CD4-positive, alpha-beta memory T cell (primary cell): ENCODE measurements at places on chromosomes 7 and 10.
A peak's percentile ranks its signal among the peaks of the same experiment; 100 is the strongest.

- DNase-seq, result no peak
Observed at GRCh38 chr10:85784792-85785191, 581.8 kb downstream of the GRID1 start.

- no peak for DNase-seq
Observed at GRCh38 chr7:9718071-9718661, 1255.5 kb upstream of the PHF14 start.

DNA sequence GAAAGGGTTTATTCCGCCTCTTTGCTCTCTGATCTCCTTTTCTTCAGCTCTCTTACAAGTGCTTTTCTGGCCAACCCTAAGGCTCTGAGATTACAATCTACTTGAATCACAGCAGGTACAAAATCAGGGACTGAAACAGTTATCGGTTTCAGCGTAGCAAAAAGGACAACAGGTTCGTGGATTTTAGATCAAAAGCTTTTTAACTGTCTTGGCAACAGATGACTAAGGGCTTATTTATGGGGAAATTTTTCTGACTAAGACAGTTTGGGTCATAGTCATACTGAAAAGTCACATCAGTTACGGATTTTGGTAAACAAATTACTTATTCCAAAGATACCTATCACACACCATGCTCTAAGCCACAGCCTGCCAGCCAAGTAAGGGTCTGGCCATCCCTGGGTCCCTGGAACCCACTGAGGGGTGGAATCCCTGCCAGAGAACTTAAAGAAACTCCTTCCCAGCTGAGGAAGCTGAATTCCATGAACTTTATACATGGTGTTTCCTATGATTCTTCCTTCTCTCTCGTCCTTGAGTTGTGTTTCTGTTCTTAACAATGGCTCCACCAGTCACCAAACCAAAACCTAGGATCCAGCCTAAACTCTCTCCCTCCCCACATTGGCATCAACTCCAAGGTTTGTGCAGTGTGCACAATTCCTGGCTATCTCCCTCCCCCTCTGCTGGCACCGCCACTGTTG is 169.3 kb downstream of the FAM107B start:
- peak; percentile 51 for DNase-seq

GRCh38 chr10:22625516-22626290 is 88.7 kb downstream of the PIP4K2A start:
- no peak for DNase-seq

DNA sequence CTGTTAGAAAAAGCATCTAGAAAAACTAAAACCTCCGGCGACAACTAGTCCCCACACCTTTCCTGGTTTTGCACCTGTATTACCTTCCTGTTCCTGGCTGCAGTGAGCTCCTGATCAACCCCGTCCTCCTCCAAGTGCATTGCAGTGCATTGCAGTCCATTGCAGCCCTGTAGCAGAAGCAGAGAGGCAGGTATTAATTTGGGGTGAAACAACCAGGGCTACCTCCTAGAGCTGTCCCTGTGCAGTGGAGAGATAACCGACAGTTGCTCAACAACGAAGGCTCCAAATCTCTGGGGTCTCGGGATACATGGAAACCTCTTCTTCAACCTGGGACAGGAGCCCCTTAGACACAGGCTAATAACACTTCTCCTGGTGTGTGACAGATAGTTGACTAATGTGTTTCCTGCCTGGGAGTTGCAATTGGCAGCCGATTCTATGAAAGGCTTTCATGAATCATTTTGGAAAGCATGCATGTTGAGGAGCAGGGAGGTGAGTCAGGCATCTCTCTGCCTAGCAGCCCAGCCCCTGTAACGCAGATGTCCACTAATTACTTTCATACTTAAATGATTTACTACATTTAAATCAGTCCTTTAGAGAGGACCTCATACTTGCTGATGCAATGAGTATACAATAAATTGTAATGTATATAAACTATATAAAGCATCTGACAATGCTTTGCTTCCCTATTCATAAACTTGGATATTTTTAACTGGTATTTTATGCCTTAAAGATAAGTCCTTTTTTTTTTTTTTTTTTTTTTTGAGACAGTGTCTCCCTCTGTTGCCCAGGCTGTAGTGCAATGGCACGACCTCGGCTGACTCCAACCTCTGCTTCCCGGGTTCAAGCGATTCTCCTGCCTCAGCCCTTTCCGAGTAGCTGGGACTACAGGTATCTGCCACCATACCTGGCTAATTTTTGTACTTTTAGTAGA is 59.0 kb downstream of the PRR15 start:
- DNase-seq, result no peak

GRCh38 chr7:22108151-22108845 is 162.6 kb upstream of the CDCA7L start:
- no peak for DNase-seq

DNA sequence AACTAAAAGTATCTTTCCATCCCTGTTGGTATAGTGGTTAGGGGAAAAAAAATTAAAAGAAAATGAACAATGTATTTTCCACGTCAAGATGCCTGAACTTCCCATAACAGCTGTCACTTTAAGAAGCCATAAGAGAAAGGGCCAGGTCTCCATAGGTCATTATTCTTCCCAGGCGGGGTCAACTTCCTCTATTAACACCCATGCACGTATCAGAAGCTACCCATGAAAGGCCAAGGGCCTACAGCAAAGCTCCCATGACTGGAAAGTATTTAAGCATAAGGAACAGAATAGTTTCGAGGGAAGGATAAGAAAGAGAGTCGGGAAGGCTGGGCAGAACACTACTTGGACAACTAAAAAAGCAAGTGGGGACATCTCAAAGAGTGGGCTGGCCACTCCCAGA is 40.1 kb downstream of the RBM28 start:
- DNase-seq, result no peak

DNA sequence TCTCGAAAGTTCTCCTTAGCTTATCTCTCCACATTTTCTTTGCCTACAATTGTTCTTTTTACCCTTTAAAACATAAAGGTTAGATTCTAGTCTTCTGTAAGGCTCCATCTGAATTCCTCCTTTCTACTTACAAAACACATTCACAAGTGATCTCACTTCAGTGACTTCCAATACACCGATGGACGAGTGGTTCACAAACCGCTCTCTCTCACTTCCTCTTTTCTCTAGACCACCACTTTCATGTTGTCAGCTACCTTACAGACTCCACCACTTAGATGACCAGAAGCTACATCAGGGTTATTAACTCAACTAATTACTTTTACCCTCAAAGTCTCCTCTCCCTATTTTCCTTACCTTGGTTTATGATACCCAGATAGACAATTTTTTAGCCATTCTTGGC is 11.8 kb downstream of the MET start:
- DNase-seq, result no peak

DNA sequence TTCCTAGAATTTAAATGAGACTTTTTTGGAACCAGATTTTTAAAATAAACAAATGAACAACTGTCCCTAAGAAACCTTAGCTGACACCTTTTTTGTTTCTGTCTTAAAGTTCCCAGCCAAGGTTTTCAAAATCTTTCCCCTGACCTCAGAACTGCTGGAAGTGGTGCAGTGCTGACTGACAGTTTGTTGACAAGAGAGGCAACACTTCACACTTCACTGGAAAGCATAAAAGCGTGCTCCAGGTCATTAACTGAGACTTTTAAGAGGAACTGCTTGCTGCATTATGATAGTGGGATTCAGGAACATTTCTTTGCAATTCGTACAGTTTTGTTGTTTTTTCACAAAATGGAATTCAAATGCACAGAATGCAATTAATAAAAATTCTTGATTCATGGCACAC is 36.2 kb downstream of the SYPL1 start:
- DNase-seq, result no peak

DNA sequence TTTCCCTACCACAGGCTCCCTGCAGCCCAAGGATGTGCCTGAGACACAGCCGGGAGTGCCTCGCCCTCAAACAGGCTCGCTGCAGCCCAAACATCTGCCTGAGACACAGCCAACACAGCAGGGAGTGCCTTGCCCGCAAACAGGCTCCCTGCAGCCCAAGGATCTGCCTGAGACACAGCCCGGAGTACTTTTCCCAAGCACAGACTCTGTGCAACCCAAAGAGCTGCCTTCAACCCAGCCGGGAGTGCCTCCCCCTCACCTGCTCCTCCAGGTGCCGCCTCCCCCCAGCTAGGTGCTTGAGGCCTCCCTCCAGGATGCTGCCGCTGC is 42.9 kb downstream of the ANTXRL start:
- DNase-seq, result peak; percentile 19

- DNase-seq, result no peak
Observed at GRCh38 chr10:17422931-17423330, 31.5 kb downstream of the ST8SIA6 start.

DNA sequence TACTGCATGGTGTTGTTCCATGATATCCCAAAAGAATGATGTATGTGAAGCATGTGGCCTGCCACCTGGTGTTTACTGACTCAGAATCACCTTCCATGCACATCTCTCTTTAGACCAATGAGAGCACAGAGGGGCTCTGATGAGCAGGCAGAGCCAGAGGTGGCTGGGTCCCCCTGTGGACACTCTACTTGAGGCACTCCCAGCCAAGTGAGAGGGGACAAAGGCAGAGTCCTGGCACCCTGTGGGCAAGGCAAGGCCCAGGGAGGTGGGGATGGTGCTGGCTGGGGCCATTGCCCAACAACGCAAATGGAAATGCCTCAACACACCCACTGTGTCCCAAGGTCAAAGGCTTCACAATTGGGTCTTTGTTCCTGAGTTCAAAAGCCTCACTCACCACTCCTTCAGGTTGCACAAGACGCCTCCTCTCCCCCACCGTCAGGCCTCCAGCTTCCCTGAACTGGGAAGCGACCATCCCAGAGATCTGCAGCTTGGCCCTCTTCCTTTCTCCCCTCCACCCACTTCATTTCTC is 164.6 kb downstream of the NEURL1 start:
- DNase-seq, result no peak

DNA sequence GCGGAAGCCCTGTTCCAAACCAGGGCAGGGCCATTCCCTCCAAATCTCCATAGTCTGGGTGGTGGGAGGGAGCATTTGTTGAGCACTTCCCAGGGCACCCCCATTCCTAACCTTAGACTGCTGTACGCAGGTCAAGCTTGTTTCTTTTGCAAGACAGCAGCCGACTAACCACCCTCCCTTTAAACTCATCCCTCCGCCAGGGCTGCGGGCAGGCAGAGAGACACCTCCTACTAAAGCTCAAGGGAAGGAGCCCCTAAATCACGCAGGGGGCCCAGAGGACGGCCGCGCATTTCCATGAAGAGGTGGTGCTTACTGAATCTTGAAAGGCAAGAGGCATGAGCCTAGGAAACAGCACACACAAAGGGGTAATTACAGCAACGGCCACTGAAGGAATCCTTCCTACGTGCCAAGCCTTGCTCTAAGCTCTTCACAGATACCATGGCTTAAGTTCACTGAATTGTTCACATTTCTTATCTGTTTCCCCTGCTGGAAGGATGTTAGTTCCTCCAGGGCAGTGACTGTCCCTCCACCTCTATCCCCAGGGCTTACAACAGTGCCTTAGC is 90.0 kb downstream of the PROSER2 start:
- DNase-seq, result no peak

- DNase-seq, result no peak
Observed at GRCh38 chr10:1255600-1256431, 199.6 kb downstream of the WDR37 start.

DNA sequence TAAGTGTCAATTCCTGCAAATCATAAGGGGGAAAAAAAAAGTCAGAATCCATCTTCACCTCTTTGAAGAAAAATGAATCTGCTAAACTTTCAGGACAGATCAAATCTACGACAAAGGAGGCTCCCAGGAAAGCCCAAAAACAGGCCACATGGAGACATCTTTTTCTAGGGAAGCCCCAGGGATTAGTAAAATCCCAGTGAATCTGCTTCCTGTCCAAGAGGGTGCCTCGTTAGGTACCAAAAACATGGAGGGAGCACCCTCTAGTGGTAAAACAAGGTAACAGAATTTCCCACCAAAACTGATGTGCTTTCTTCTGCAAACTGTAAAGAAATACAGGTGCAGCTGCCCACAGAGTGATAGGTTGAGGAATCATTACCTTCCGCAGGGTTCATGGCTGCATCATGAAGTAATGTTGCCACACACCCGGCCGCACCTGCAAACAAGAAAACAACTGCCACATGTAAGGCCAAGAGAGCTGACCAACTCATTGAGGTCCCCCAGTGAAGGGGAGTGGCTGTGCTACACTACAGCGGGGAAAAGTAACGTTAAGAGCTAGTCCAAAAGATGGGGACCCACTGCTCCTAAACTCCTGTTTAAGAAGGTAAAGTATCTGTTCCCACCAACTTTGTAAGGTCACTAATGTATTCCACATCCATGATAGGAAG is 7.9 kb downstream of the SLC25A28 start:
- peak; percentile 46 for DNase-seq

GRCh38 chr7:20602306-20602705 is 13.2 kb upstream of the ABCB5 start:
- DNase-seq, result no peak

- no peak for DNase-seq
Observed at GRCh38 chr7:140390466-140391190, 7.7 kb downstream of the SLC37A3 start.

DNA sequence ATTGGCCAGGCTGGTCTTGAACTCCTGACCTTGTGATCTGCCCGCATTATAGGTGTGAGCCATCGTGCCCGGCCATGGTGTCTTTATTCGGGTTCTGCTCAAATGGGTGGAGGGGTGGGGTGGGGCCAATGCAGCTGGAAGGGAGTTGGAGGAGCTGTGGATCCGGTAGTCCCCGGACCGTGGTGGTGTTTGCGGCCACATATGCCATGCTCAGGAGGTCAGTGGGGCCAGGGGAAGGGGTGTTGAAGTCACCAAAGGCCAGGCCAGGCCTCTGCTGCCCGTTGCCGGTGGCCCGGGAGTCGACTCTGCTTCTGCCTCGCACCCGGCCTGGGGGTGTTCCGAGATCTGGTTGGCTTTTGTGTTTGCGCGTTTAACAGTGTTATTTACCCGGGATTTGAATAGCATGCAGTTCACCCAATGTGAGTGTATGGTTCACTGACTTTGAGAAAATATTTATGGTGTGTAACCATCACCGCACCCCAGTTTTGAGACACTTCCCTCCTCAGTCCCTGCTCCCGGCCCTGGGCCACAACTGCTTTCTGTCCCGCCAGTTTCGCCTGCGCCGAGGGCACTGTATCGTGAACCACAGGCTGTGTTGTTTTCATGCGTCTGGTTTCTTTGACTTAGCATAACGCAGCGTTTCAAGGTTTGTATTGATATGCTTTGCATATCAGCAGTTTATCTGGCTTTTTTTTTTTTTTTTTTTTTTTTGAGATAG is 10.7 kb downstream of the INPP5A start:
- DNase-seq, result no peak

DNA sequence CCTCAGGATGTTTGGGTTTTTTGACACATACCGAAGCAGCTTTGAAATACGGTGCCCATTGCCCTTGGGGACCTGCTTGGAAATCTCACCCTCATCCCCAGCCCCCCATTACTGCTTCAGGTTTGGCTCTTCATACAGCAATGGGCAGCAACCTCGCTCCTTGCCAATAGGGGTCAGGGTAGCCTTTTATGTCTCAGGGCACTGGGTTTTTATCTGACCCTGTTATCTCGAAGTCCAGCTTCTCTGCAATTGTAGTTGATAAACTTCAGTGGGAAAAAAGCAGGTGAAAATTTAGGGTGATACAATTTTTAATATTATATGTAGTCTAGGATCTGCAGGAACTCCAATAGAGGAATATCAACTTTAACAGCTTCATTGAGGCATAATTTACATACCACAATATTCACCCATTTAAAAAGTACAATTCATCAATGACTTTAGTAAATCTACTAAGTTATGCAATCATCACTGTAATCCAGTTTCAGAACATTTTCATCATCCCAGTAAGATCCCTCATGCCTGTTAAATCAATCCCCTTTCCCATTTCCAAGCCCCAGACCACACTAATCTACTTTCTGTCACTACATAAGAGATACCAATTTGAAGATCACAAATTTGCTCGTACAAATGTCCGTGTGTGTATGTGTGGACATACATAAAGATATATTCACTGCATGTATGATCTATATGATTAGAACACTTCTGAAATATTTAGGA is 386.2 kb downstream of the KCNMA1 start:
- DNase-seq, result no peak

- DNase-seq, result no peak
Observed at GRCh38 chr7:52825611-52826010, 209.8 kb upstream of the POM121L12 start.
